ENCODE measurements at places on chromosomes 16 and 17. TPM values are rescaled to one million over a fixed set of nuclear protein-coding genes. Genes with fewer than 3 reads are reported as not detected.
A peak's percentile ranks its signal among the peaks of the same experiment; 100 is the strongest.

Gene AANAT
- not detected for polyA plus RNA-seq

Gene ESRP2
- polyA plus RNA-seq = 64.9 TPM

Gene MYH8
- 0.15 TPM for polyA plus RNA-seq

DNA sequence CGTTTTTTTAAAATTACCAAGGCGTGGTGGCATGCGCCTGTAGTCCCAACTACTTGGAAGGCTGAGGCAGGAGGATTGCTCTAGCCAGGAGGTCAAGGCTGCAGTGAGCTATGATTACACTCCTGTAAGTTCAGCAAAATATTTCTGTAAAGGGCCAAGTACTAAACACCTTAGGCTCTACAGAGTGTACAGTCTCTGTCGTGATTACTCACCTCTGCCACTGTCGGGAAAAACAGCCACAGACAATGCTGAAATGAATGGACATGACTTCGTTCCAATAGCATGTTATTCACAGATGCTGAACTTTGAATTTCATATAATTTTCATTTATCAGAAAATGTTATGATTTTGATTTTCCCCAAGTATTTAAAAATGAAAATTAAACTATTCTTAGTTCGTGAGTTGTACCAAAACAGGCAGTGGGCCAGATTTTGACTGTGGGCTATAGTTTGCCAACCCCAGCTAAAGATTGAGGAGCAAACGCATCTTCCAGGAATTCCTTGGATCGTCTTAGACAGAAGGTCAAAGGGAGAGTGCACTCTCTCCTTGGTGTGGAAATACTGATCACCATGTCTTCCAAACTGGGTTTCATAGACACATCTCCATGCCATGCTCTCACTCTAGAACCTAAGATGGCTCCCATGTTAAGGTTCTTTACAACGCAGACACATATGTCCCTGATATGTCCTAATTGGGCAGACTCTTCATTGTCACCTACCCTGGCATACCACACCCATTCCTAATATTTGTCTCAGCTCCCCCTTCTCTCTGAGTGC lies 89.5 kb downstream of the MARF1 start:
- DNase-seq = no peak

- no peak for DNase-seq
Measured at GRCh38 chr16:11627822-11628457, 40.3 kb upstream of the SNN start.

DNA sequence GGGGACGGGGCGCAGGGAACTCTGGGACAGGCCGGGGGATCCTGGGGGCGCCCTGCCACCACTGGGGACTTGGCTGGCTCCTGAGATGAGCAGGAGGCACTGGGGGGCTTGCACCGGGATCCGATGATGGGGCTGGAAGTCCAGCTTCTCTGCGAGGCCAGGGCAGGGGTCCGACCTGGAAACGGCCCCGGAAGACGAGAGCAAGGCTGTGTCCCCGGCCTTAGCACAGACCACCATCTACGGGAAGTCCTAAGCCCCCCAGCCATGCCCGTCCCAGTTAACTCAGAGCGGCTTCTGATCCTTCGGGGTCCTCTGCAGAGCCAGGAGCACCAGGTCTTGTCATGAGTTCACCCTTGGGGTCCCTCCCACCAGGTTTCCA lies 573 bp downstream of the CDT1 start:
- DNase-seq = no peak

DNA sequence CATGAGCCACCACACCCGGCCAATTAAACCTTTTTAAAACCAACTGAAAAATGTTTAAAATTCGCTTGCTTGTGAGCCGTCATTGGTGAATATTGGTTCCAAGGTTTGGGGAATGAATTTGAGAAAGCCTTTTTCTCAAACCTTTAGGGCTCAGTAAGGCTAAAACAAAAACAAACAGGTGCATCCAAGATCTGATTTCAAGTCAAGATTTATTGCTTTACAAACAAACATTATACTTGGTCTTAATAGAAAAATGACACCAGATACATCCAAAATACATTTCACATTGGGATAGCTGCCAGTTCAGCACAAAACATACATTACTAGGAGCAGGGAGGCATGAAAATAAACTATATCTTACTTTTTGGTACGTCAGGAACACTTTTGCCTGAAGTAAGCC lies 5.4 kb downstream of the C17orf58 start:
- DNase-seq = no peak

Gene C17orf78
- polyA plus RNA-seq = 0.26 TPM

Gene RND2
- 1.9 TPM for polyA plus RNA-seq

GRCh38 chr16:85988723-85989313 lies 89.9 kb downstream of the IRF8 start:
- no peak for DNase-seq

DNA sequence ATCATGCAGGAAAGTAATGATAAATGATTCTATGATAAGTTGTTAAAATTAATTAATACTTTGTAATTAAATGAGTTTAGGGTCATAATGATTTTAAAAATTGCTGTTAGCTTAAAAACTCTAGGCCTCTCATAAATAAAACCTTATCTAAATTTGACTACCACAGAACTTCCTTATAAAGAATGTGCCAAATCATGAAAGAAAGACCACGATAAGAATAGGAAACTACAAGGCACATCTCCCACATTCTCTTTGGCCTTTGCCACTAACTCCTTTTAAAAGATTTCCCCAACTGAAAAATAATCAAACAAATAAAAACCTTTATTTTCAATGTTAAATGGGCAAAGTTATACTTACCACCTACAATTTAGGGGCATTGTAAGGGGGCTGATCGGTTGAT lies 164.6 kb upstream of the C17orf78 start:
- no peak for DNase-seq

DNA sequence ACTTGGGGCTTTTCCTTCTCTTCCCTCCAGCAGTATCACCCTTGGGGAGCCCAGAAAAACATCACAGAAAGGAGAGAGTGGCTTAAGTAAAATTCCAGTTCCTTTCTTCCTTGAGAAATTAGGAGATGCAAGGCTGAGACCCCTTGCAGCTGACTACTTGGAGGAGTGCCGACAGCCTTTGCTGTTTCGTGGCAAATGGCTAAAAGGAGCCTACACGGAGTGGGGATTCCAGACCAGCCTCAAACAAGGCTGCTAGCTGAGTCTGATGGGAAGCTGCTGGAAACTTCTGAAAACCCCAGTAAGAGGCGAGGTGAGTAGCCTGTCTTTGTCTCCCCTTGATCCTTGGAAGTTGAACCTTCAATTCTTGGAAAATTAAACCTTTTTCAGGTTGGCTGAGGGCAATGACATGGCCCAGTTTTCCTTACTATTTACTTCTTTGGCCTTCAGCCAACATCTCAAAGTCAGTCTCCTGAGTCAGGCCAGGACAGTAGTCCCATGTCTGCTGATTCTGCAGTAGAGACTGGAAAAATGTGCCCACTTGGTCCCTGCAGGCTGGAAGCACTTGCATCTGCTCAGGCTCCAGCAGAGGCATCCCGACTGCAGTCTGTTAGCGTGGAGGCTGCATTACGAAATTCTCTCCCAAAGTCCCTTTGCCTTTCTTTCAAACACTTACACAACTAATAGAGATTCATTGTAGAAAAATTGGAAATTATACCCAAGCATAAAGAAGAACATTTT lies 23.4 kb downstream of the SMIM36 start:
- peak; percentile 16 for DNase-seq

Gene CDH15
- 0.50 TPM for polyA plus RNA-seq

Gene ADAM11
- polyA plus RNA-seq = 1.5 TPM

DNA sequence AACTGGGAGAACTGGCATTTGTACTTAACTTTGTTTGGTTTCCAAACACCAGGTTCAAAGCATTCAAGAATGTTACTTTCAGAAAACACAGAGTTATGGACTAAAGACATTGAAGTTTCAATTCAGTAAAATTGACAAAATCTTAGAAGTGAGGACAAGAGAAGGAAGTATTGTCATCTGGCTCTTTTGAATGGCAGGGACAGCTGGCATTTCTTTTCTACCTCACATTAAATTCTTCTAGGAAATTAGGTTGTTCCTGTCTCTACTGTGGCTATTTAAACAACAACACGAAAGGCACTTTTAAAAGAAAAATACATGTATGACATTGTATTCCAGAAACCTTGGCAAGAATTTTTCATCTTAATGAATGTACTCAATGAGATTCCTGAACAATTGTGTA lies 600.0 kb upstream of the CA10 start:
- DNase-seq = no peak

DNA sequence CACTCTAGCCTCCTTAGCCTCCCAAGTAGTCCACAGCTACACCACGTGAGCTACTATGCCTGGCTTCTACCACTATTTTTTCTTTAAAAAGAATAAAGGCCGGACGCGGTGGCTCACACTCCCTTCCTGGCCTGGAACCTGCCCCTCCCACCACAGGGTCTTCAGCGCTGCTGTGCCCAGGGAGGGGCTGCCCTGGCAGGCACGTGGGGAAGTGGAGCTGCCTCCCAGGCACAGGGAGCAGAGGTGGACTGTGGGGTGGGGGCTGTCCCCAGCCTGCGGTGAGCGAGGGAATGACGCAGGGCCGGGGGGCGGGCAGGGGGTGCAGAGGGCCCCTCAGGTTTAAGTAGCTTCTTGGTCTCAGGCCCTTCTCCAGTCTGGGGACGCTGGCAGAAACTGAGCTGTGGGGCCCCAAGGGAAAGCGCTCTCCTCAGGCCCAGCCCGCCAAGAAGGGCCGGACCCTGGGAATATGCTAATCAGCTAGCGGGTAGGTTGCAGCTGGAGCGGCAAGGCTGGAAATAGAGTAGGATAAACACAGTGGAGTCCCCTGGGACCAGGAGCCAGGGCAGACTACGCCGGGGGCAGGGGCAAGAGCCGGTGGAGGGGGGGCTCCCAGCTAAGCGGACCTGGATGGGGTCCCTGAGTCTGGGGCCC lies 46.8 kb downstream of the TIMM22 start:
- DNase-seq = peak; percentile 74

- no peak for DNase-seq
Measured at GRCh38 chr16:8548166-8548565, 42.1 kb downstream of the TMEM114 start.

GRCh38 chr17:36183001-36183971 lies 6.8 kb upstream of the TBC1D3B start:
- DNase-seq = peak; percentile 43

GRCh38 chr17:38456031-38456815 lies 28.0 kb downstream of the ARHGAP23 start:
- no peak for DNase-seq

Measured in right lung (tissue), 10 donors.